CD4-positive, alpha-beta T cell treated with Interleukin-12 subunit alpha and Interleukin-12 subunit beta, for 1 hour (primary cell): ENCODE measurements at places on chromosomes 13 and 19.

GRCh38 chr19:4577020-4577782, 17.7 kb upstream of the SEMA6B start:
- no peak for DNase-seq

DNA sequence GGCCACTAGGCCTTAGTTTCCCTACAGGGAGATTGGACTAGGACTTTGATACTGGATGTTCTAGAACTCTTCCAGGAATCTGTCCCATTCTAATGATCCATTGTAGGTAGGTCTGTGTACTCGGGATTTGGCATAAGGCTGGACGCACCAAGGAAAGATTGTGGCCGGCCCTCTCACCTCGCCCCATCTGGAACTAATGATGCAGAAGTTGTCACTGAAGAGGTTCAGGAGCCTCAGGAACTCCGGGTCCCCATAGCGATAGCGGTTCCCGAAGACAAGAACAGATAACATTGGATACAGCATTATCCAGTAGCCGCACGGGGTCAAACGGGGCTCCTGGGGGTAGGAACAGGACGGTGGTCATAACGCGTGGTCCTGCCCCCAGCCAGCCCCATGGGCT, 11.2 kb downstream of the EGLN2 start:
- no peak for DNase-seq

DNA sequence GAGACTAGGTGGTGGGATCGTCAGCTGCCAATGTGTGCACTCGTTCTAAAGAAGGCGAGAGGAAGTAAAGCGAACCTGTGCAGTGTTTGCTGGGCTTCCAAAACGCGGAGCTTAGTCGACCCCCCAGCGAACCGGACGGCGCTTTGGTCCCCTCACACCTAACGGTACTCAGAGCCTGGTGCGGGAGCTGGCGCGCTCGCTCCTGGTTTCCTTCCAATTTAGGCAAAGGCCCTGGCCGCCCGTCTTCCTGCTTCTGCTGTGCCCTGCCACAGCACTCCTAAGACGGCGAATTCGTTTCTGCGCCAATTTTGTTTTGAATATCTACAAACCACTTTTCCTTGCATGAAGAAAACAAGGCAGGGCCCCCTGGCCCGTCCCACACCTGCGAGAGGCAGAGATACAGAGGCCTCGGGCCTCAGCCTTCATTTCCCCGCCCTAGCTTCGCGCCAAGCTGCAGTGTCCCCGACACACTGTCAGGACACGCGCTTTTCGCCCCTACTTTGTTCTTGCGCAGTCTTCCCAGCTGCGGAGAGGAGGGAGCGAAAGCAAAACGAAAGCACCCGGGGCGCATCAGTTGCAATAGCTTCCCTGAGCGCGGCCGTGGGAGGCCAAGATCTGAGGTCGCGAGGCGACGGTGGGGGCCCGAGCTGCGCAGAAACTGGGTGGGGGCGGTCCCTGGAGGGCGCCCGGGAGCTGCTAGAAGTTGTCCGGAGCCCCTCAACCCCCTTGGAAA, 111.9 kb downstream of the KCNRG start:
- DNase-seq: peak; percentile 66

DNA sequence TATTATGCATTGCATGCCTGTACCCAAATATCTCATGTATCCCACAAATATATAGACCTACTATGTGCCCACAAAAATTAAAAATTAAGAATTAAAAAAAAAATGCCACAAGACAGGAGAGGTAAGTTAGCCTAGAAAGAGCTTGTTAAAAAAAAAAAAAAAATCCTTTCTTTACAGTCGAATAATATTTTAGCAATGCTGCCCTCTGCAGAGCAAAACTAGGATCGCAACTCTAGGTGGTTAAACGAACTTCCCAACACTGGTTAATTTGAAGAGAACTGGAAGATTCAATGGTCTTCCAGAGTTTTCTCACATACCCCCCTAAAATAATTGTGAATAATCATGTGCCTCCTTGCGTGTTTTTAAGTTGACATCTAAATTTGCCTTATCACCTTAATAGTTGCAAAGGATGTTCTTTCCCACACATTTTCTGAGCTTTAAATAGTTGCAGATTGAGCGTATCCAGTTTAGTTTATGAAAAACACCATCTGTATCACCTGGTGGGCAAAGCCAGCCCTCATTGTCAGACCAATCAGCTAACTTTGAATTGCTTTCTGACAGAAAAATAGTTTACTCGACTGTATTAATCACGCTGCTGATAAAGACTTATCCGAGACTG, 47.4 kb upstream of the RCBTB2 start:
- DNase-seq: peak; percentile 80

DNA sequence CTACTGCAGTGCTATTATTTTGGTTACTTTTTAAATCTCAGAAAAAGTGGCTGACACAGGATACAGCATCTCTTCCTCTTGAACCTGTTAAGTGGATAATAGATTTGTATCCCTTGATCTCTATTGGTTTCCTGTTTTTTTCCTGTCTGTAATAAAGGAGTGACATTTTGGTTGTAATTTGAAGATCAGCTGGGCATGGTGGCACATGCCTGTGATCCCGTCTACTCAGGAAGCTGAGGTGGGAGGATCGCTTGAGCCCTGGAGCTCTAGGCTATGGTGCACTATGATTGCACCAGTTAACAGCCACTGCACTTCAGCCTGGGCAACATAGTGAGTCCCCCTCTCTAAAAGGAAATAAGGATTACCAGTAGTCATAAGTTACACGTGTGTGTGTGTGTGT, 46.8 kb downstream of the METTL21C start:
- DNase-seq: no peak

DNA sequence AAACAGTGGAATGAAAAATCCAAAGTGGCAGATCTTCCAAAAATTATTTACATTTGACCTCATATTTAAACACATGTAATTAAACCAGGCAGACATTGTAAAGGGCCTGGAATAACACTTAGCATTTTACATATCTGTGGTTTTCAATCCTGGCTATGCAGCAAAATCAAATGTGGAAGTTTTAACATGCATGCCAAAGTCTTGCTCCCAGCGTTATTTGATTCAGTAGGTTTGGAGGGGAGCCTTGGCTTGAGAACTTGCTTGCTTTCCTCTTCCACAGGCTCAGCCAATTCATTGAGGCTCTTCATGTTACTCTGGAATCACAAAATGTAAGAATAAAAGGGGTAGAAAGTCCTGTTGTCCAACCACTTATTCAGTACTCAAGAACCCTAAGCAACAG, 42.5 kb upstream of the INTS6 start:
- no peak for DNase-seq

- no peak for DNase-seq
These were observed 321.8 kb upstream of the NBEA start for GRCh38 chr13:34620074-34620850.
